CD4-positive, alpha-beta T cell treated with Interleukin-2 at 100 ng/mL for 4 hours (primary cell): ENCODE measurements at places on chromosomes 5 and 9.

DNA sequence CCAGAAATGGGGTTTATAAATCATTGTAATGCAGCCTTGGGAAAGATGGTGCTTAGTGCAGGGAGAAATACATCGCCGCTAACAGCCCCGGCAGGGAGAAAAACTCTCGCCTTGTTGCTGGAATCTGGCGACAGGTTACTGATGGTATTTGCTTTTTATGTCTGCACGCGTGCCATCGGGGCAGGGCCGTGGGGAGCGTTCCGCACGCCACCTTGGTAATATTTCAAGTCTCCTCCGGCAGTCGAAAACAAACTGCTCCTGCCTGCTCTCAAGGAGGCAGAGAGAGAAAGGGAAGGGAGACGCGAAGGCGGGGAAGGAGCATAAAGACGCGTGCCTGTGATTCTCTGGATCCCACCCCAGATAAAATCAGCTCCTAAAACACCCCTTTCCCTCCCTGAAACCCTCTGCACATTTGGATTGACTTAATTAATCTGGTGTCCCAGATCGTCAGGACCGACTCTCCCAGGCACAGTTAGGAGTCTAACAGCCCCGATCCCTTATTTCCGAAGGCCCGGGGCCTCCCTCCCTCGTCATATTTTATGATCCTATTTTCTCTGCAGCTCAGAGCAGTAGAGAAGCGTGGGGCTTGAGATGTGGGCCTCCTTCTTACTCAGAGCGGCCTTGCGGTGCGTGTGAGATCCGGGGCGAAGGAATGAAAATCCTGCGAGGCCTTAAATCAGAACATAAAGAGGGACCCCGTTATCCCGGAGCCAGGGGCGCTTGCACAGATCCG, 47.7 kb downstream of the CFAP77 start:
- no peak for DNase-seq

- no peak for DNase-seq
Measured at GRCh38 chr5:83133797-83134196, 56.5 kb downstream of the XRCC4 start.

- no peak for DNase-seq
Measured at GRCh38 chr5:153552886-153553285, 62.4 kb downstream of the GRIA1 start.

DNA sequence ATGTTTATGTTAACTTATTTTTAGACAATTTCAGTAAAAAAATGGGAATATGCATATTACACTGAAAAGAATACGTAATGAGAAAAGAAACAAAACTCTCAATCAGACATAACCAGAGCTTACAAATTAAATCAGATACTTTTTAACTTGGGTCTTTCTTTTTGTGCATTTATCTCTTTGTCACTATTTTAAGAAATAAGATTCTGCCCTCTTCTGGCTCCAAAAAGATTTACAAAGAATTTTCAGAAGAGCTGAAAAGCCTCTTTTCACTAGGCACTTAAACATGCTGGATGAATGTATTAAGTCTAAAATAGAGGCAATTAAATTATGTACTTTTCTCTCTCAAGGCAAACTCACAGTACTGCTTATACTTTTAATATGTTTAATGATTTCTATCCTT, 55.5 kb downstream of the CEP120 start:
- peak; percentile 1 for DNase-seq

DNA sequence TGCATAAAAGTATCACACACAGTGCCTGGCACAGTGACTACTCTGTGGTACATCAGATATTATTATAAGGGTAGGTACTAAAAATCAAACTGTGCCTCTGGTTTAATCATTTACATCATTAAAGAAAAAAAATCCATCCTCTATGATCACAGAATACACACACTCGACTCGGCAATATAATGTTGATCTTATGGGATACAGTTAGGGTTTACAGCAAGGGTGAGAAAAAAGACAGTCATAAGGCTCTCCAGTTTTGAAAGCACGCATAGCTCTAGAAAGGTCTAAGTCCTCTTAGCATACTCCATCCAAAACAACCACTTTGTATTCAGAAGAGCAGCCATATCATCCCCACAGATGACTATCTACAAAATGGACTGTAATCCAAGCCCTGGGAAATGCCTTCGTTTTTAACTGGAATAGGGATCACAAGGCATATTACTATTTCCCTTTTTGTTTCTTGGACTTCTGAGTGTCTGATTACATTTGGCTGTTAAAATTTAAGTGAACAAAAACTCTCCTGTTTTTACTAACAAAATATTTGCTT, 26.6 kb downstream of the TRPM3 start:
- no peak for DNase-seq

DNA sequence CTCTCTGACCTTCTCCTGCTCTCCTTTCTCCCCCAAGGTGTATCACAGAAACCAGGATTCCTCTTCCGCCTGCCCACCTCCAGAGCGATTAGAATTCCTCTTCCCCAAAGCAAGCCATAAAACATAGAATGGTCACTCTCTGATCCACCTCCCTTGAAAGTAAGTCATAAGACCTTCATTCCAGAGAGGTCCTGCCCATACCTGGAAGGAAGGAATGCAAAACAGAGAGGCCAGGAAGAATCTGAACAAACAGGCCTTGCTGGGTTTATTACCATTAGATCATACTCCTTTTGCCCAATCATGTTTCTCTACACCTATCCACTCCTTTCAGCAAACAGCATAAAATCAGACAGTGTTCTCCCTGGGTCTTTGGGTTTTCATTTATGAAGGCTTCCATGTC, 21.0 kb downstream of the CDKL3 start:
- DNase-seq = no peak

DNA sequence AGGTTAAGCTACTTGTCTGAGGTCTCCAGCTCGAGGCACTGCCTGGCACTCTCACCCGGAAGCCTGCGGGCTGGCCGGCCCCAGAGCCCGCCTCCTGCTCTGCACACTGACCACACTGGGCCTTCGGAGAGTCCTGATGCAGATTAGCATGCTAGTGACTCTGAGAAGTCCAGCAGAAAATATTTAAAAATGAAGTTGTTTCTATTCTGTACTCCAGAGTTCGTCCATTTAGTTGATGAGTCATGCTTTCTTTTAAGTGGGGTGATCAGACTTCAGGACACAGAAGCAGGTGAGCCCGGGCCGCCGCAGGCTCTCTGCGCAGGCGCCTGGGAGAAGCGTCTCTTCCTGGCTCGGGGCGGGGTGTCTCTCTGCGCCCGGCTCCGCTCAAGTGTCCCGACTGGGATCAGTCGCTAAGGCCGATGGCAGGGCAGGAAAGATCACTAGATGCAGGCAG, 32.5 kb downstream of the FAM240B start:
- DNase-seq = peak; percentile 20

- DNase-seq = no peak
Measured at GRCh38 chr9:114216081-114216480, 60.7 kb downstream of the COL27A1 start.

GRCh38 chr9:130225071-130225470, 40.5 kb upstream of the HMCN2 start:
- no peak for DNase-seq

- DNase-seq = no peak
Measured at GRCh38 chr9:107336718-107337360, 53.8 kb downstream of the RAD23B start.

DNA sequence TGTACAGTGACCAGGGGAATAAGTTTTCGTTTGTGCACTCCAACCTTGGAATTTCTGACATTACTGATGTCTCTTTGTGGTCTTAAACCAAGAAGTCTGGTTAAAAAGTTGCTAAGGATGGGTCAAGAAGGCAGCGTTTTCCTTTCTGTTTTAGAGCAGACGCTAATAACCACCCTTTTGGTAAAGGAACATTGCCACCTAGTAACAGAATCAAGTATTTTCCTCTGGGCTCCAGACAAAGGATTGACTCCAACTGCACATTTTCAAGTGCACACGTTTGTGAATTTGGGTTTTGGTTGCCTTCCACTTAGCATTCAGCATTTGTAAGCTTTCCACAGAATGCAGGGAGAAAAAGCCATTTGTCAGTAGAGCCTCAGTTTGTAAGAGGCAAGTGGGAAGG, 22.2 kb upstream of the CEP78 start:
- DNase-seq = peak; percentile 46

- no peak for DNase-seq
Measured at GRCh38 chr5:120091376-120091948, 372.6 kb upstream of the PRR16 start.
